Stimulated activated CD8-positive, alpha-beta memory T cell treated with anti-CD3 and anti-CD28 coated beads, Interleukin-4, amount 100 ng/mL, for 4 hours (primary cell): ENCODE measurements at places on chromosomes 12 and 14.

DNA sequence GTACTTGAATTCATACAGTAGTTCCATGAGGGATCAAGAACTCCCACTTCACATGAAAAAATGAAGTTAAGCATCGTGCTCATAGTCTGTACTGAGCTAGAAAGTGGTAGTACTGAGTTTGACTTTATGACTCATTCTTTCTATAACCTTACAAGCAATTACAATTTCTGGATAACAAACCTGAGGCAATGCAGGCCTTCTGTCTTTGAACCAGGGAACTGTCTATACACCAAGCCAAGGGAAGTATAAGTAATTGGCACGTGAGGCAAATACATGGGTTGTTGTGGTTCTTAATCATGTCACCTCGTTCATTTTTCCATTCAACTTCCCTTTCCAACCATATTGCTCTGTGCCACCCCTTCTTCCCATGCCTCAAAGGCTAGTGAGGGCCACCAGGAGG, 16.8 kb downstream of the GNS start:
- DNase-seq: no peak

DNA sequence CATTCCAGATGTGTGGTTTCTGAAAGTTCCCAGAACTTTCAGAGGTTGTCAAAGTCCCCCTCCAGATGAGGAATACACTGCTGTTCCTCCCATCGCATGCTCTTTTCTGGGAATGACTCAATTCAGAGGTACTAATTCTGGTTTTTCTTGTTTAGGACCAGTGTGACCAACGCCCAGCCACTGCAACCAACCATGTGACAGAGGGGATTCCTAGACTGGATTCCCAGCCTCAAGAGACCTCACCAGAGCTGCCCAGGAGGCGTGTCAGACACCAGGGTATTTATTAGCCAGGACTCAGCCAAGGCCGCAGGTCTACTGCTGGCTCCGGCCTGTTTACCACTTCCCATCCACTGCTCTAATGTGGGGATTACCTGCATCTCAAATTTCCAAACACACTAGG, 24.2 kb downstream of the TRAFD1 start:
- DNase-seq: no peak

GRCh38 chr14:60972295-60972694, 8.6 kb downstream of the TRMT5 start:
- no peak for DNase-seq

DNA sequence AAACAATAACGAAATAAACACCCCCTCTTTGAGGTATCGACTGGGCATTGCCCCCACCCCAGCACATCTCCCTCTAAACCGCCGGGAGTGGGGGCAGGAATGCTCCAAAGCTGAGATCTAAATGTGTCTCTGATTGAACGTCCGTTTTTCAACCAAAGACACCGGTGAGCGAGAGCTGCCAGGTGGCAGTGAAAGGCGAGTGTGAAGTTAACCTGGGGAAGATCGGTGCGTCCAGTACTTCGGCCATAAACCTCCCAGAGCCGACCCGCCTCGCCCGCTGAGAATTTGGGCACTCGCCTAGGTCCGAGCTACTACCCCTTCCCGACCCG, 625 bp downstream of the ANGEL1 start:
- no peak for DNase-seq

- no peak for DNase-seq
Measured at GRCh38 chr14:50335989-50336824, 24.1 kb downstream of the DMAC2L start.

DNA sequence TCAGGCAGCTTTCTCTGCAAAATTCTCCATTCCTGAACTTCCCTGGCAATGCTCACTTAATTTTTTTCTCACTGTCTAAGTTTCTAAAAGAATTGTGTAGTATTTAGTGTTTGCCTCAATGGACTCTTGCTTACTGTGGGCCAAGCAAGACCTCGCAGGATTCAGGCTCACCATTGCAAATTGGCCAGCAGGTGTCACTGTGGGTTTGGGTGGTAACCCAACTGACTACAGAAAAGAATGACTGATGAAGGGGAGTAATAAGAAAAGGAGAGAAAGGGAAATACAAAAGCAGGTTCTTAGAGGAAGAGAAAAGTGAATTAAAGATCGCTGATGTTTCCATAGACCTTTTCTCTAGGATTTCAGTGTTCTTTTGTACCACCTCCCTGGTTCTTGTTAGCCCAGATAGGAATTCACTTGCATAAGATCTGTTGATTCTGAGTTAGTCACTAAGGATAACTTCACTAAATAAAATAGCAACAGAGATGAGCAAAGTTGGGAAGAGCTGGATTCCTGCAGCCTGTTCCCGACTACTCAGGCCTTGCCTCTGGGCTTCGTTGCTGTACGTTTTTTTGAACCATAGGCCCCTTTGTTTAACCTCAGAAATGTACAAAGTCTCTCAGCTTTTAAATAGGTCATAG, 386.5 kb upstream of the DDHD1 start:
- DNase-seq: no peak

- no peak for DNase-seq
Measured at GRCh38 chr12:65157091-65157490, 12.3 kb upstream of the LEMD3 start.

DNA sequence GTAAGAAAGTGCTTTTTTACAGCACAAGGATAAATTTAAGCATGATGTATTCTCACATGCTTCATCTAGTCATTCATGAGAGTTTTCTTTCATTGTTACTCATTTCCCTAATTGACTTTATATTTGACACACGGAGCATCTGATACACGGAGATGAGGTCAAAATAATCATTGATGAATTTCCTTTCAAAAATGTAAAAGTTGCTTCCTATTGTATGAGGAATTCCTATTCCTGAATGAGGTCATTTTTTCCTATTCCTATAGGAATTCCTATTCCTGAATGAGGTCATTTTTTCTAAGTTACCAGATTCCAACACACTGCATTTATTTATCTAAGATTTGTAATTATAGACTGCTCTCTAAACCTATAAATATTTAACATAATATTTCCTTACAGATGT, 316.7 kb upstream of the KITLG start:
- no peak for DNase-seq

DNA sequence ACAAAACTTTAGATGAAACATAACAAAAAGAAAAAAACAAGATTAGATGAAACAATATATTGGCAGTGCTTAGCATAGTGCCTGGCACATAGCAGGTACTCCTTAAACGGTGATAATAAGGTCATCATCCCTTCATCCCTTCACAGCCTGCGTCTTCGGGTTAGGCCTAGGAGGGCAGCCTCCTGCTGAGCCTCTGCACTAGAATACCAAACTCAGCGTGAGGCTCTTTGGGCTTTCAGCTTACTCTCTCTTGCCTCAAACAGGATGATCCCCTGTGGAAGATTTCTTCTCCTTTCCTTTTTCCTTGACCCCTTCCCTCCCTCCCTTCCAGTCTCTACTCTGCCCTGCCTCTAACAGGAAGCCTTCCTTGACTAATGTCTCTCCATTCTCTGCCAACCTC, 14.4 kb upstream of the FIGNL2 start:
- DNase-seq: no peak

DNA sequence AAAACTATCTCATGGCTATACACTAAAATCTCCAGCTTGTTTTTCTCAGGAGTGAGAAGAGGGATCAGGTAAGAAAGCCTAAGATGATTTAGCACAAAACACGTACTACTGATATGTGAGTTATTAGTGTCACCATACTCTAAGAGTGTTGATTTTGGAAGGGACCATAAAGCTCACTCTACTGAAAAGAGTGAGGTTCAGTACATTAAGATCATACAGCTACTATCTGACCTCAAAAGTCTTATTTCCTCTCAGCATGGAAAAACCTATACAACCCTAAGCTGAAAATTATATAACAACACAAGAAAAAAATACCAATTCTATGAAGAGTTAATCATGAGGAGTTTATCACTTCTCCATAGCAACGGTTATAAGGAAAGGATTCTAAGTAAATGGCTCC, 19.5 kb downstream of the SNW1 start:
- no peak for DNase-seq

DNA sequence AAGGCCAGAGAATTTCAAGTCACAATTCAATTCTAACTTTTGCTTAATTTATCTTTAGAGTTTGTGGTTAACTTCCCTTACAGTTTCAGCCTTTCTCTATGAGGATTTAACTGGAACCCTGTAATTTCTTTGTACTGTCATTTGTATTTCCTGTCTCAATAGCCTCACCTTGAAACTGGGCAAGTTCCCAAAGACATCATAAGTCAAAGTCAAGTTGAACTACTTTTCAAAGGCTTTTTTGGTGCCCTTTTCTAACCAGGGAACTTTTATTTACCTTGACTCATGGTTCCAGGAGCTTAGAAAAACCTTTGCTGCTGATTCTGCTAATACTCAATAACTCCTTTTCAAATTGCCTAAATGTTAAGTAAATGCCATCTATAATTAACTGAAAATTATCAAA, 200.8 kb upstream of the KRR1 start:
- DNase-seq: no peak
